ENCODE measurements at places on chromosomes 4 and X.

GRCh38 chr4:7715271-7716009 is 224.2 kb downstream of the AFAP1 start:
- no peak overlapping the region for H3K27ac ChIP-seq
- H3K36me3 ChIP-seq = no peaks in the 10 kb centered on the region
- no peaks in the 10 kb centered on the region for H3K27me3 ChIP-seq
- no peak overlapping the region for H3K4me3 ChIP-seq

- DNase-seq = no peak
- no peaks in the 10 kb centered on the region for H3K4me1 ChIP-seq
- H3K36me3 ChIP-seq = no peaks in the 10 kb centered on the region
Measured at GRCh38 chr4:142396279-142396678, 449.8 kb downstream of the INPP4B start.

- DNase-seq = no peak
- no peaks in the 10 kb centered on the region for H3K4me1 ChIP-seq
- H3K27ac ChIP-seq = no peak overlapping the region
- H3K4me3 ChIP-seq = no peak overlapping the region
- H3K27me3 ChIP-seq = no peaks in the 10 kb centered on the region
Measured at GRCh38 chrX:31670245-31670644, 598.4 kb upstream of the FTHL17 start.

- no peaks in the 10 kb centered on the region for H3K36me3 ChIP-seq
- H3K4me1 ChIP-seq = no peaks in the 10 kb centered on the region
- DNase-seq = no peak
Measured at GRCh38 chr4:85776579-85776978, 301.6 kb downstream of the ARHGAP24 start.

DNA sequence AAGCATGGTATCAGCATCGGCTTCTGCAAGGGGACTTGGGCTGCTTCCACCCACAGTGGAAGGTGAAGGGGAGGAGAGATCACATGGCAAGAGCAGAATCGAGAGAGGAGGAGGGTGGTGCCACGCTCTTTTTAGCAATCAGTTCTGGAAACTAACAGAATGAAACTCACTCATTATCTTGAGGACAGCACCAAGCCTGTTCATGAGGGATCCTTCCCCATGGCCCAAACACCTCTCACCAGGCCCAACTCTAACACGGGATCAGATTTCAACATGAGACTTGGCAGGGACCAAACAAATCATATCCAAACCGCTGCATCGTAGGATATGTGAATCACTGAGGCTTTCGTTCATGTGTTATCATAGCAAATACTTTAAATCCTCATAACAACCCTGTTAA is 125.5 kb downstream of the GPC3 start:
- H3K4me1 ChIP-seq = no peaks in the 10 kb centered on the region
- no peaks in the 10 kb centered on the region for H3K36me3 ChIP-seq
- H3K4me3 ChIP-seq = no peak overlapping the region
- H3K27me3 ChIP-seq = no peaks in the 10 kb centered on the region

DNA sequence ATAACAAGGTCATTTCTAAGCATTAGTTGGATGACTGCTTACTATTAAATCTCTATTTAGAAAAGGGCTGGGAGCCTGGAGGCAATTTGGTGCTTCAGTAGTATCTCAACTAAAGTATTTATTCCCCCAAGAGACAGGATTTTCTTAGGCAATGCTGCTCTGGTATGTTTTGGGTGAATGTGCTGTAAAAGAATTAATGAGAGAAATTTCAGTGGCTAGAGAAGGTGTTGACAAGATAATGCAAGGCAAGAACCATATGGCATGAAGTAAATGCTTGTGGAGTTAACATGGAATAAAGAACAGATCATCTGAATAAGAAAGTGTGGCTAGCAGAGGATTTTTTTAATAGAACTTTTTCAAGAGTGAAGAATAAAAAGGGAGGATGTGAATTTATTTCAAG is 3.9 kb downstream of the CYP2U1 start:
- no peak overlapping the region for H3K4me3 ChIP-seq
- no peak overlapping the region for H3K27ac ChIP-seq
- peaks cover 30% of the 10 kb centered on the region for H3K4me1 ChIP-seq
- DNase-seq = no peak

DNA sequence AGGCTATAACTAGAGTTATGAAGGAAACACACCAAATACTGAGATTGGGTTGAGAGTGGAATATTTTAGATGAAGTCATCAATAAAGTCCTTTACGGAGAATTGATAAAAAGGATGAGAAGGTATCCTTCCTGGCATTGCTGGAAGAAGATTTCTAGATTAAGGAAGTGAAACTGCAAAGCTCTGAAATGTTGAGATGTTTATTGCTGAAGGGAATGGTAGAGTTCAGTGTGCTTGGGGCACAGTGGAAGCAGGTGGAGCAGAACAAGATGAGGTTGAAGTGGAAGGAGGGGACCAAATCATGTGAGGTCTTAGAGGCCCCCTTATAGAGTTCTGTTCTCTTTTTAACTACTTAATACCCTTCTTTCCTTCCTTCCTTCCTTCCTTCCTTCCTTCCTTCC is 848.5 kb downstream of the RAB28 start:
- no peak for DNase-seq
- no peaks in the 10 kb centered on the region for H3K4me1 ChIP-seq
- no peak overlapping the region for H3K4me3 ChIP-seq
- no peak overlapping the region for H3K27ac ChIP-seq
- peaks cover 4% of the 10 kb centered on the region for H3K27me3 ChIP-seq
- H3K36me3 ChIP-seq = no peaks in the 10 kb centered on the region

- H3K36me3 ChIP-seq = no peaks in the 10 kb centered on the region
- H3K4me3 ChIP-seq = no peak overlapping the region
- no peak for DNase-seq
- H3K27me3 ChIP-seq = no peaks in the 10 kb centered on the region
- no peaks in the 10 kb centered on the region for H3K4me1 ChIP-seq
- H3K27ac ChIP-seq = no peak overlapping the region
Measured at GRCh38 chrX:130443875-130444274, 42.1 kb downstream of the RBMX2 start.

- no peak overlapping the region for H3K4me3 ChIP-seq
- H3K27me3 ChIP-seq = no peaks in the 10 kb centered on the region
- no peaks in the 10 kb centered on the region for H3K36me3 ChIP-seq
Measured at GRCh38 chr4:125772680-125773079, 457.9 kb downstream of the FAT4 start.

GRCh38 chr4:165909947-165910346 is 36.9 kb downstream of the TLL1 start:
- H3K4me1 ChIP-seq = no peaks in the 10 kb centered on the region
- H3K27me3 ChIP-seq = no peaks in the 10 kb centered on the region
- H3K27ac ChIP-seq = no peak overlapping the region
- H3K36me3 ChIP-seq = no peaks in the 10 kb centered on the region
- H3K4me3 ChIP-seq = no peak overlapping the region

GRCh38 chr4:94256828-94257227 is 49.2 kb downstream of the SMARCAD1 start:
- H3K27me3 ChIP-seq = no peaks in the 10 kb centered on the region
- peaks cover 24% of the 10 kb centered on the region for H3K36me3 ChIP-seq
- H3K27ac ChIP-seq = no peak overlapping the region
- no peaks in the 10 kb centered on the region for H3K4me1 ChIP-seq
- no peak for DNase-seq

- H3K27me3 ChIP-seq = no peaks in the 10 kb centered on the region
- H3K4me1 ChIP-seq = no peaks in the 10 kb centered on the region
- no peak overlapping the region for H3K27ac ChIP-seq
- no peak overlapping the region for H3K4me3 ChIP-seq
- no peak for DNase-seq
Measured at GRCh38 chrX:133297284-133297683, 79.1 kb upstream of the TFDP3 start.

DNA sequence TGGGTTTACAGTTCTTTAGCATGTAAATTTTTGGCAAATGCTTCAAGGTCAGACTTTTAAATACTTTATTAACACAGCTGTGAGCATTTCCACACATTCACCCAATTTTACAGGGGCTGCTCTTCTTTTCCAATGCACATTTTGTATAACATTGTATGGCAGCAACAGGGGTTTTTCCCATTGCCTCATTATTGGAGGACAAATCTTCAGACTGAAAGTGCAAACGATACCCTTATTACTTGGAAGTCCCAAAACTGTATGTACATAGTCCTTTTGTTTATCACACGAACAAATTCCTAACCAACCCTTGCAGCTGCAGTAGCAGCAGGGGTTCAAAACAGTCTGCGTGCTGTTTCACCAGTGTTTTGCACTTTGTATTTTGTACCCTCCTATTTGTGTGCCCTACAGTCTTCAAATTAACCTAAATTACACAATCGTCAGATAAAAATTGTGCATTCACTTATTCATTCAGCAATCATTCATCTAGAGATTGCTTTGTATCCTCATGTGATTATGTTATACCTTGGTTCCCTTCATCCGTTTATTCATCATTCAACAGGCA is 330.7 kb upstream of the RASGEF1B start:
- no peak overlapping the region for H3K27ac ChIP-seq
- DNase-seq = no peak
- no peaks in the 10 kb centered on the region for H3K4me1 ChIP-seq
- H3K4me3 ChIP-seq = no peak overlapping the region

DNA sequence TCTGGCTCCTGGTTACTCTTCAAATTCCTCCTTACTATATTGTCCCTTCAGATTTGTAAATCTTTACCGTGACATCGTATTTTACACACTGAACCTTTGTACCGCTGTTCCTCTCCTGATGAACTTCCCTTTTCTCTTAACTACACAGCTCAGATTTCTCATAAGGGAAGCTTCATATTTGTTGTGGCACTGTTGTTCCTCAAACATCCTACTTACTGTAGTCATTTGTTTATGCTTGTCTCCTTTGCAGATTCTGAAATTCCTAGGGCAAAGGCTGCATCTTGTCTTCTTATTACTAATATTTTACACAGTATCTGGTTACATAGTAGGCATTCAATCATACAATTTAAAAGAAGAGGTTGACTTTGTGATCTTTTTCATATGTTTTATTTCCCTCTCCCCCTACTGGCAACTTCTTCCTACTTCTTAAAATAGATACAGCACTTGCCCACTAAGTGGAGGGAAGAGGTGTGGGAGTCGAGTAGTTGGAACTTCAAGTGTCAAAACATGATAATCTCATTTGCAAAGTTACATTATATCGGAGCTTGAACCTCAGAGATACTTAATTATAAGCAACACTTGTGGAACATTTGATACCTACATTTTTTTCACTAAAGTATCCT is 50.0 kb downstream of the TET2 start:
- H3K4me1 ChIP-seq = peaks cover 16% of the 10 kb centered on the region
- no peaks in the 10 kb centered on the region for H3K36me3 ChIP-seq
- no peak overlapping the region for H3K27ac ChIP-seq
- no peaks in the 10 kb centered on the region for H3K27me3 ChIP-seq
- no peak for DNase-seq

DNA sequence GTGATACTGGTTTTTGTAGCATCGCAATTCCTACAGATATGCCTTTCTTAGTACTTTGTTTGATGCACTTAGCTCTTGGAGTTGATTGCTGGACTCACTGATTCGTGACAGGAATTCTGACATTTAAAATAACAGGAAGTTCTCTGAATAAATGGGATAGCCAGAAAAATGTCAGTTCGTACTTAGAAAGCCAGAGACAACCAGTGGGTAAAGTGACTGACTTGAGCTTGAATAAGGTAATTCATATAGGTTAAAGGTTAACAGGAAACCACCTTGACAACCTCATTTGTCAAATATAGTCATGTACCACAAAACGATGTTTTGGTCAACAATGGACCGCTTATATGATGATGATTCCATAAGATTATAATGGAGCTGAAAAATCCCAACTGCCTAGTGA is 181.4 kb downstream of the RPA4 start:
- no peak overlapping the region for H3K4me3 ChIP-seq
- no peaks in the 10 kb centered on the region for H3K36me3 ChIP-seq
- H3K27me3 ChIP-seq = no peaks in the 10 kb centered on the region

DNA sequence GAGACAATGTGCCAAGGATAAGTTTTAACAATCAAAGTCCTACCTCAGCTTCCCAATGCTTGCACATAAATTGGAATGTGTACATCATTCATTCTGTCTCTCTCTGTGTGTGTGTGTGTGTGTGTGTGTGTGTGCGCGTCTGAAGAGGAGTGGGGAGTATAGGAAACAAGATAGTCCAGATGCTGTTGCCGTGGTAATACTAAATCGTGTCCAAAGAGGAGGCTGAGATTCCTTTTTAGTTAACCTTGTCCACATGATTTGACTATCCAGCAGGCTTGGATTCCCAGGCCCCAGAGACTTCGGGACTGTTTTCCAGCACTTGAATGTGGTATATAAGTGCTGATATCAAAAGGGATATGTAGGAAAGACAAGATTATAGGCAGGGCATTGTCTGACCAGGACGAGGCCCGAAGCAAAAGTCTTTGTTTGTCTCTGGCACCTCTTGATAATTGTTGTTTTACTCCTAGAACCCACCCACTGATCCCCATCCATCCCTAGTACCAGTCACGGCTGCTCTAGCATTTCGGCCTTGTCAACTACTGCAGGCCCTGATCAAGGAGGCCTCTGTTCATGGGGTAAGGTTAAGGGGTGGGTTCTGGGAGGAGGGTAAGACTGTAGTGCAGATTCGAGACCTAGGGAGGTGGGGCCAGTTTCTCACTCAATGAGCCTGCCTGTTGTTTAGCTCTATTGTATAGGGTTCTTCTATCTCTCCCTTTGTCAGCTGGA is 3.9 kb downstream of the PLP1 start:
- H3K36me3 ChIP-seq = no peaks in the 10 kb centered on the region
- H3K27me3 ChIP-seq = no peaks in the 10 kb centered on the region
- no peaks in the 10 kb centered on the region for H3K4me1 ChIP-seq

GRCh38 chr4:127967141-127967775 is 2.1 kb downstream of the ABHD18 start:
- H3K4me1 ChIP-seq = no peaks in the 10 kb centered on the region
- no peak overlapping the region for H3K4me3 ChIP-seq
- no peak overlapping the region for H3K27ac ChIP-seq
- no peak for DNase-seq

- no peaks in the 10 kb centered on the region for H3K4me1 ChIP-seq
- no peak for DNase-seq
- no peaks in the 10 kb centered on the region for H3K27me3 ChIP-seq
Measured at GRCh38 chr4:24089851-24090534, 200.1 kb upstream of the PPARGC1A start.

DNA sequence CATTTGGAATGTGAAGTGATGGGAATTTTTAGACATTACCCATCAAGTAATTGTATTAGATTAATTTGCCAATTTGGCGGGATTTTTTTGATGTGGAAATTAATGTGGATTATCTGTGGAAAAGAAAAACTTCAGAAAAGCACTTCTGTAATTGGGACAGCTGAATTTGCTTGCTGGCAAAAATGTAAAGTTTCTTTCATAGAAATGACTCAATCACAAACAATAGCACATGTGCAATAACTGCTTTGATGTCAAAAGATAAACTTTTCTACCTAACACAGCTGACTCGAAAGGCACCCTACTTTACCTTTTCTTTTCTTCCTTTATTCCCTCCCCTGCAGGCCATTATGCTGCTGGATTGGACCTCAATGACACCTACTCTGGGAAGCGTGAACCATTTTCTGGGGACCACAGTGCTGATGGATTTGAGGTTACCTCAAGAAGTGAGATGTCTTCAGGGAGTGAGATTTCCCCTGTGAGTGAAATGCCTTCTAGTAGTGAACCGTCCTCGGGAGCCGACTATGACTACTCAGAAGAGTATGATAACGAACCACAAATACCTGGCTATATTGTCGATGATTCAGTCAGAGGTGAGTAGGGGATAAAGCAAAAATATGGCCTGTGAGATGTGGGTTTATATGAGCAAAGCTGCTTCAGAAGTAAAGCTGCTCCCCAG is 1.4 kb downstream of the AREG start:
- H3K36me3 ChIP-seq = no peaks in the 10 kb centered on the region
- H3K4me3 ChIP-seq = no peak overlapping the region
- DNase-seq = no peak
- H3K27me3 ChIP-seq = no peaks in the 10 kb centered on the region
- H3K27ac ChIP-seq = no peak overlapping the region
